ENCODE measurements at places on chromosomes 6 and 20.

- no peak for DNase-seq
Observed at GRCh38 chr6:157266274-157267101, 56.8 kb downstream of the TMEM242 start.

GRCh38 chr20:17678295-17678694 is 3.7 kb downstream of the RRBP1 start:
- no peak for DNase-seq

DNA sequence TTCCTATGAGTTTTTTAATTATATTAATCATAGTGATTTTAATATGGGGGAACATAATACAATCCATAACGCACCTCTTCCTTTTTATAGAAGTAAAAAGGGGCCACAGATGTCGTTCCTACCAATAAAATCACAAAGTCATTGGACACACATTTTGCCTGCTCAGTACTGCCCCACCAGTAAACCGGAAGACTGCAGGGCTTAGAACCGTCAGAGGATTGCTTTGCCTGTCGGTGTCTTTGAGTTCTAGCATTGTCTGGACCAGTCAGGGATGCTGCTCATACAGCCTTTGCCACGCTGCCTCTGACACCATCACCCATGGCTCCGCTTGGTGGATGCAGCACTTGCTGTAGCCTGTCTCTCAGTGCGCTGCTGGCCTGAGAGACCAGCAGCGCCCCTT is 853.6 kb downstream of the C6orf118 start:
- DNase-seq: no peak

GRCh38 chr6:154343473-154344308 is 12.9 kb downstream of the IPCEF1 start:
- peak; percentile 58 for DNase-seq

- no peak for DNase-seq
Observed at GRCh38 chr6:1618311-1619097, 8.8 kb downstream of the FOXC1 start.

GRCh38 chr6:20660534-20660933 is 126.3 kb downstream of the CDKAL1 start:
- no peak for DNase-seq

DNA sequence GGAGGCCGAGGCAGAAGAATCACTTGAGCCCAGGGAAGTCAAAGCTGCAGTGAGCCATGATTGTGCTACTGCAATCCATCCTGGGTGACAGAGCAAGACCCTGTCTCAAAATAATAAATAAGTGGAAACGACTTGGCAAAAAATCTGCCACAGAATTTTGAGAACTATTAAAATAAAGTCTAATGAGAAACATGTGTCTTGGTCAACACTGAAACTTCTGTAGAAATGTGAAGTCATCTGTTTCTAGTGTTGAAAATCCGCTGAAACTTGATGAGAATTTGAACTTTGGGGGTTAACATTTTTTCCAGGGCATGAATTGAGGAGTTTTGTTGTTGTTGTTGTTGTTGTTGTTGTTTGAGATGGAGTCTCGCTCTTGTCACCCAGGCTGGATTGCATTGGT is 29.0 kb upstream of the BCLAF1 start:
- DNase-seq: no peak

- no peak for DNase-seq
Observed at GRCh38 chr20:54184071-54184470, 10.3 kb upstream of the CYP24A1 start.

DNA sequence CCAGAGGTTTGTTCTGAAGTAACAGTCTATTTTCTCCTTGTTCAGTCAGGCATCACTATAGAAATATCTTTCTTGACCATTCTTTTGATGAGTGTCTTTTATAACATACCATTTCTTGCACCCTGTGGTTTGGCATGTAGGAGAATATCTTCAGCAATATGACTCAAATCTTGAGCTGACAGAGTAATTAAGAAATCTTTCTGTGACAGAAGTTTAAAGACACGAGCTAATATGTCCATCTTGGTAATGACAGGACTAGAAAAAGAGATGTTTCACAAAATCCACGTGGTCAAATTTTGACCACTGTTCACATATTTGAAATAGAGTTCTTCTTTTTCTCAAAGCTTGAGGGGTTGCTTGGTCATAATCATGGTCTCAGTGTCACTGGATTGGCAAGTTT is 149.9 kb downstream of the MYB start:
- no peak for DNase-seq

DNA sequence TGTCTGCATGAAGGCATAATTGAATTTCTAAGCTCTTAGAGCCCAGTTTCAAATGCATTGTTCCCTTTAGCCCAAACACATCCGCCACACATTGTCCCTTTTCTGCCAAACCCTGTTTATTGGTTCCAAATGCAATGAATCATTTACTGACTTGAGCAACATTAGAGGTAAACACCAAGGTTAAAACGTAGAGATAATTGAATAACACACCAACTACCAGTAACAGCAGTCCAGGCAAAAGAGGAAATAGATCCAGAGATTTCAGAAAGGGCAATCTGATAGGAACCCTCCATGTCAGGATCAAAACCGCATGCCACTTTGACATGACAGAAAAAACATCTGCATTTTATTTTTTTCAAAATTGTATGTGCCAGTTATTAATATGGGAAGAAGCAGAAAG is 114.8 kb downstream of the PKHD1 start:
- DNase-seq: no peak

GRCh38 chr6:14012313-14013030 is 87.7 kb downstream of the RNF182 start:
- no peak for DNase-seq

GRCh38 chr6:85412911-85413430 is 36.9 kb upstream of the NT5E start:
- no peak for DNase-seq

DNA sequence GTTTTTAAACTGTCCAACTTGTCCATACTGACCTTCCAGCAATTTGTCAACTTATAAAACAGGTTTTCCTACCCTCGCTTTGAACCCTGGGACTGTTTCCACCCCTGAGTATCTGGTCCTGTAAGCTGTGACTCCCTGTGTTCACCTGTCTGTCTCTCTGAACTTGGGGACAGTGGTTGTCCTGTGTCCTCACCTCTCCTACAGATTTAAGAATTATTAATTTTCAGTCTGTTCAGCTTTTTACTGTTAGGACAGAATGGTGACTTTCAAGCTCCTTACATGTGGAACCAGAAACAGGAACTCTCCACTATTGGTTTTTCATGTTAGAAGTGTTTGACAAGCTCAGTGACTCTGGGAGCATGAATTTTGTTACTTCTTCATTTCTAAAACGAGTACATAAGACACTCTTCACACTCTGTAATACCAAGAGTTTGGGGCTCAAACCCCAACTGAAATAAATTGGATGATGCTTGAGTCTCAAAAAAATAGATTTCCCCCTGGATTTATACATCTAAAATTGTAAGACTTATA is 713.9 kb downstream of the COL12A1 start:
- DNase-seq: no peak

DNA sequence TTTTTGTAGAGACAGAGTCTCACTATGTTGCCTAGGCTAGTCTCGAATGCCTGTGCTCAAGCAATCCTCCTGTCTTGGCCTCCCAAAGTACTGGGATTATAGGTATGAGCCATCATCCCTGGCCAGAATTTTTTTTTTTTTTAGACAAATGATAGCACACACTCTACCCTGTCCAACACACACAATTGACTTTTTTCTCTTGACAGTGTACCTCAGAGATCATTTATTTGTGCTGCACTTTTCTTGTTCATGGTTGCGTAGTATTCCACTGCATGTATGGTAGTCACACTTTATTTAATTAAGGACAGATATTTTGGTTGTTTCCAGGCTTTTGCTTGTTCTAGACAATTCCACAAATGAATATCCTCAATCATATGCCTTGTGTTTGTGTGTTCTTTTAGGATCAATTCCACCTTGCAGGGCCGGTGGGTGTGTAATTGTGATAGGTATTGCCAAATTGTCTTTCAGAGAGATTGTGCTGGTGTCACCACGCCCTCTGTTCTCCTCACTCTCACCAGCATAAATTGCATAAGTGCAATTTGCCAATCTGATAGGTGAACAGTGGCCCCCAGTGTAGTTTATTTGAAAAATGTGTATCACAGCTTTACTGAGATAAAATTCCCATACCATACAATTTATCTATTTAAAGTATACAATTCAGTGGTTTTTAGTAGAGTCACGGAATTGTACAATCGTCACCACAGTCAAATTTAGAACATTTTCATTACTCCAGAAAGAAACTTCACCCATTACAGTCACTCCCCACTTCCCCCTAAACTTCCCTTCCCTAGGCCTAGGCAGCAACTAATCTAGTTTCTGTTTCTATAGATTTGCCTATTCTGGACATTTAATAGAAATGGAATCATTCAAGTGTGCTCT is 20.1 kb downstream of the SRC start:
- no peak for DNase-seq

- DNase-seq: no peak
Observed at GRCh38 chr20:53699085-53699674, 105.5 kb upstream of the ZNF217 start.

DNA sequence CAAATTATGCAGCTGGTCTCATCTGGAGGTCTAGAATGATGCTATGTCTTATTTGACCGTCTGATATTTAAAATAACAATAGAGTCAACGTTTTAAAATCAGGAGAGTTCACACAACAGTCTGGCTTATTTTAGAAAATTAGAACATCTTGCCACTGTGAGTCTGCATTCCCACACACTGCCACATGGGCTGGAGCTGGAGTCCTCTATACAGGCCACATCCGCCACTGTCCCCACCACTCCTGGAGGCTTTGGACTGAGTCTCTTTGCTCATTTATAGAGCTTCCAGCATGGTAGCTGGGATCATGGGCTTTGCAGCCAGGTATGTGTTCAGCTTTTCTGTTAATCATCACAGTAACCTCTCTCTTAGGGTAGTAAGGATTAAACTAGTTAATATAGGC is 68.8 kb upstream of the ZNFX1 start:
- DNase-seq: no peak

DNA sequence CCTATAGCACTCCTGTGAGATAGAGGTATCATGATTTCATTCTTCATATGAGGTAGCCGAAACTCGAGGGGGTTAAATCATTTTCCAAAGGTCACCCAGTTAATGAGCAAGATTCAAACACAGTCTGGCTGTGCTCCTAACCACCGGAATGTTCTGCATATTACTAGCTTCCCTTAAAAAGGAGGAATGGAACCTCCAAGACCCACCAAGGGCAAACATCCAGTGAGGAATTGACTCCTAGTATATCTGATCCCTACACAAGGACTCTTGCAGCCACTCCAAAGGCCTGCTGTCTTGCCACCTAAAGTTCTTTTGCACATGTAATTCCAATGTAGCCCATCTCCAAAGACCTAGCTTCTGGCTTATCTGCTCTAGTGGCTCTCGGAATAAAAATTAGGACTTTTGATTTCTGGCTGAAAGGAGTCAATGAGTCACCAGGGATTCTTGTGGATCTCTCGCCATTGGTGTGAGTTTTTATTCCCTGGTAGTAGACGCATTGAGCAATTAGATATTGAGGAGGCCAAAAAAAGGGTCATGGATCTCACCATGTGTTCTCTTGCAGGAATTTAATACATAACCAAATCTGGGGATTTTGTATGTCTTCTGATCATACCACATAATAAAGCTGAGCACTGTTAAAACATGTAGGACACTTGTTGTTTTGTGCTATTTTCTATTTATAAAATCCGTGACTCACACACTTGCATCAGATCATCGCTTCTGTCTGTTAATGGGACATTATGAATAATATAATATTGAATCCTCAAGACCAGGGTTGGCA is 9.1 kb downstream of the BCAS1 start:
- DNase-seq: peak; percentile 7

GRCh38 chr20:46619445-46619844 is 31.8 kb downstream of the SLC13A3 start:
- DNase-seq: no peak

DNA sequence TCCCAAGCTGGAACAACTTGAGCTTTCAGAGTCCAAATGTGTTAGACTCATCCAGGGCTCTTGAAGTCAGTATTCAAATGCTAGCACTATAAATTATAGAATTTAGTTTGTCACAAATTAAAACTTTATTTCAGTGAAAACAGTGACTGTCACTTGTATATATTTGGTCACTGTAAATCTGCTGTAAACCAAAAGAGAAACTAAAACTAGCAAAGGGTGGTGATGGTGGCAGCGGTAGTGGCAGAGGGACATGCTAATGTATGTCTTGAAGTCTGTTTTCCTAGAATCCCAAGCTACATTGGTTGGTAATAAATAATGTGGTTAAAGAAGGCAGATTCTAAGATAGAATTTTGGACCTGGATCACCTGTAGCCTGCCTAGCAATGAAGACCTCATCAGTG is 140.4 kb upstream of the CENPW start:
- no peak for DNase-seq

DNA sequence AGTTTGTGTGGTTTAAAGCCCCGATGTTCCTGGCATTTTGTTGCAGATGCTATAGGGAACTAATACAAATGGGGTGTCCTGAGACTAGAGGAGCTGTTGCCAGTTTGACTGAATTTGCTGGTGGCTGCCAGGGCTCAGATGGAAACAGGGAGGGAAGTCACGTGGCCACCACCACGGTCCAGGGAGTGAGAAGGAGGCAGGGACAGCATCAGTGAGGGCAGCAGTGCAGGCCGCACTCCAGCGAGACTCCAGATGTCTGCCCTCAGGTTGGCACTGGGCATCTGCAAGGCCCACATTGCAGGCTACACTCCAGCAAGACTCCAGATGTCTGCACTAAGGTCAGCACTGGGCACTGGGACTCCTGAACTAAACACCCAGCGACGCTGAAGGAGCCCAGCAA is 86.2 kb downstream of the RAMACL start:
- no peak for DNase-seq

Measured in Daoy (cell line).